ENCODE measurements at places on chromosomes 11 and 22.
A peak's percentile ranks its signal among the peaks of the same experiment; 100 is the strongest.

- no peak for DNase-seq
Observed at GRCh38 chr11:512761-513595, 5.9 kb upstream of the RNH1 start.

GRCh38 chr22:31628969-31629708 lies 32.9 kb downstream of the PISD start:
- DNase-seq = no peak

GRCh38 chr11:66510990-66511339 lies 530 bp downstream of the BBS1 start:
- no peak for DNase-seq

DNA sequence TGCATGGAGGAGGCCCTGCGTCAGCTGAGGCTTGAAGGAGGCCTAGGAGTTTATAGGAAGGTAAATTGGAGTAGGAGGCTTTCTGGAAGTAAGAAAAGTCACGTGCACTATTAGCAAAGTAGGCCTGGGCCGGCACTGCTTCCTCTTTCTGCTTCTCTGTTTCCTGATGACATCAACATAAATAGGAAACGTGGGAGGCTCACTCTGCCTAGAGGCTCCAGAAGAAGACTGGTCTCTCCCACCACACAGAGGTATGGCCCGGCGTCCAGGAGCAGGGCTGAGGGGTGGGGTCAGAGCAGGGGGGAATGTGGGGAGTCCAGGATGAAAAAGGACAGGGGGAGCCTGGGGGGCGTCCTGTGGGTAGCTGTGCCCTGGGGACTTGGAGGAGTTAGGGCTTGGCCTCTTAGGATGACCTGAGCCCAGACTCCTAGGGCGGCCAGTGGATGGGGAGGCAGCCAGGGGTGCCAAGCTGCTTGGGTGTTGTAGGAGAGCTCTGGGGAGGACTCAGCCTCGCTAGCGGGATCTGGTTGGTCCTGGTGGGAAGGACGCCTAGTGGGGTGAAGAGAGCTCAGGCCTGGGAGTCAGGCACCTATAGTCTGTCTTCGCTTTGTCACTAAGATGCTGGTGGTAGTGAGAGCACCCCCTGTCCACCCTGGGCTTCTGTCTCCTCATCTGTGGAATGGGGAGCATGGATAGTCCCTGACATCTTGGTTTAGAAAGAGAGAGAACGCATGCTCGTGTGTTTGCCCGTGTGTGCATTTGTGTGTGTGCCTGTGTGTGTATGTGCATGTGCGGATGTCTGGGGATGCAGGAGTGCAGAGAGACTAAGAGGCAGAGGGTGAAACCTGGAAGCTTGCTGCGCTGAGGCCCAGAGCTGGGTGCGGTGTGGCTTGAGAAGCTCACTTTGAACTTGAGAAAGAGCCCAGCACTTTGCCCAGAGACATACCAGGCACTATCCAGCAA lies at the start of gene CSF2RB:
Gene CSF2RB, plus strand, starts transcription at position 202 of the 963 bp plus-strand sequence. CDS start 8,580 bp downstream, outside the sequence.
- DNase-seq = no peak

DNA sequence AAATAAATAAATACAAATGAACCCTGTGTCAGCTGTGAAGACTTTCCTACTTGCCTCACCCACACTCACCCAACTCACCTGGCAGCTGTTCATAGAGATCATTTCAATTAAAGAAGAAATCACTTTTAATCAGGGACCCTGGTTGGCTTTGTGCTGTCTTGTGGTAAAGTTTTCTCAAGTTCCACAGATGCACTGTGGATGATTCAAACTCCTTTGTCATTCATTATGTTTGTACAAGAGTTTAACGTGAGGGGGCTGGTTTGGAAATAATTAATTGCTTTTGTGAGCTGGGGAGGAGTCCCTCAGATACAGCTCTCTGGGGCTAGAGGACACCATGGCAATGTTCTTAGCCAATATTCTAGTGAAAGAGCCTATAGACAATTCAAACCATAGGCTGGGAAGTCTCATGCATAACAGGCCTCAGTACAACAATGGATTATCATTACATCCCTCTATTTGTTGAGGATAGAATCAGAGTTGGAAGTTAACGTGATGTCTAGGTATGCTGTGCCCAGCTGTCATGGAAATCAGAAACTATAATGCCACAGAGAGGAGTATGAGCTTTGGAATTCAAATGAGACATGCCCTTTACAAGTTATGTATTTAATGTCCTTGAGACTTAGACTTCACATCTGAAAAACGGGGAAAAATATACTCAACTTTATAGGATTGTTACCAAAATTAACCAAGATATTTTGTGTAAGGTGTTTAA lies 698.5 kb downstream of the KCNA4 start:
- peak; percentile 91 for DNase-seq

DNA sequence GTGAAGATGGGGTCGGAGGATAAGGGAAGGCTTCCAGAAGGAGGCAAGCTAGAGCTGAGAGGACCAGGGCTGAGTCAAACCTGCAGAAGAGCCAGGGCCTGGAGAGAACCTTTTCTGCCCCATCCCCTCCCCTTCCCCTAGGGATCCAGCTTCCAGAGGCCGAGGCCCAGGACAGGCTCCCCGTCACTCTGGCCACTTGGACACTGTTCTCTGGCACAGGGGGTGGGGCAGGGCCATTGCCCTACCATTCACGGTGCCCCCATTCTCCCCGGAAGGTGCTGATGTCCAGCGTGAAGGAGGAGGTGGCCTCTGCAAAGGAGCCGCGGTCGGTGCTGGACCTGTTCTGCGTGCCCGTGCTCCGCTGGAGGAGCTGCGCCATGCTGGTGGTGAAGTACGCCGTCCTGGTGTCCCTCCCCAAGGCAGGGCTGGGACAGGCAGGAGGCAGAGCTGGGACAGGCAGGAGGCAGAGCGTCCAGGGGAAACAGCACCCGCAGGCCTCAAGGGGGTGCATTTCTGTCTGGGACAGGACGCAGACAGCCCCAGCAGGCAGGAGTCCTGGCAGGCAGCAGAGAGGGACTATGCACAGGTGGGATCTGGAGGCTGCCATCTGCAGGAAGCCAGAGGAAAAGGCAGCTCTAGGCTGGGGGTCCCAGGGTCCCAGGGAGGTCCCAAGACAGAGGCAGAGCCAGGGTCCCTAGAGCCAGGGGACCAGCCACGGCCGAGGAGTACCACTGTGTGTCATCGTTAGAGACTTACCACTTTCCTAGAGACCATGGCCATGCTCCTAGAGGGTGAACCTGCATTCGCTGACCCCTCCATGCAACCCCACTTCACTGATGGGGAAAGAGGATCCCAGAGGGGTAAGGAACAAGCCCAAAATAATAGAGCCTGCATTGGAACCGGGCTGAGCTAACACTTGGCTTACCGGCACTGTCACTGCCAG lies 25.8 kb upstream of the SLC22A12 start:
- DNase-seq = no peak

DNA sequence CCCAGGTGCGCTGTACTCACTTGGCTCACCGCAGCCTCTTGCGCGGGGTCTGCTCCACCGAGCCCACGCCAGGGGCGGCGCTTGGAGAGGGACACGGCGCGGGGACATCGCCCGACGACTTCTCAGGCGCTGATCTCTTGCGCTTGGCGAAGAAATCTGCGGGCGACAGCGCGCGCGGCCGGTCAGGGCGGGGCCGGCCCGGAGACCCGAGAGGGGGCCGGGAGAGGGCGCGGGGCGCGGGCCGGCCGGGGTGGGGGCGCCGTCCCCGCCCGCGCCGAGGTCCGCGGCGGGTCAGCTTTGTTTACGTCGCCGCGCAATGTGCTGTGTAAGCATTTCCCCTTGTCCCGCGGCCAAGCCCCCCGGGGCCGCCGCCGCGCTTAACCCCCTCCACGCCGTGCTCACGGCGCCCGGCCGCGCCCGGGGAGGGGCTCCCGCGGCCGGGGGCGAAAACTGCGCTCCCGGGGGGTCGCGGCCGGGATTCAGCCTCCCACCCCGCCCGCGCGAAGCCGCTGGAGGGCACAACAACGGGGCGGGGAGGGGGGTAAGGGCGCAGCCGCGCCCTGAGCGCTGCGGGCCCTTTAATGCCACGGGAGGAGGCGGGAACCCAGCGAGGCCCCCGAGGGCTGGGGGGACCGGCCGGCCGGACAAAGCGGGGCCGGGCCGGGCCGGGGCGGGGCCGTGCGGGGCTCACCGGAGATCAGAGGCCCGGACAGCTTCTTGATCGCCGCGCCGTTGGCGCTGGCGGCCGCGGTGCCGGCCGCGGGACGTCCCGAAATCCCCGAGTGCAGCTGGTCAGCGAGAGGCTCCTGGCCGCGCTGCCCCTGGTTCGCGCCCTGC lies 1.4 kb downstream of the CDKN1C start:
- DNase-seq = peak; percentile 55

- DNase-seq = peak; percentile 81
Observed at GRCh38 chr11:75966537-75967287, 151.7 kb downstream of the UVRAG start.

GRCh38 chr11:32870676-32871075 lies 21.9 kb upstream of the QSER1 start:
- no peak for DNase-seq

DNA sequence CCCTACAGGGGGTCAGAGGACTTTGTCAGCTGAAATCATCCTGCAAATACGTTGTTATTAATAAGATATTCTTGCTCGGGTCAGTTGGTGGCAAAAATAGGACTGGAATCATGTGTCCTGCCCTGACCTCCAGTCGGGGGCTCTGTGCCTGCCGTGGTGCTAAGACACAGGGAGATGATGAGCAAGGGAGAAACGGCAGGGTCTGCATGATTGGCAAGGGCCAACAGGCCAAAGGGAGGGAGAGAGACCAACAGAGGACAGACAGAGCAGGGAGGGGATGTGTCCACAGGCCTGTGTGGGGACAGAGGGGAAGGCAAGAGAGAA lies 10.4 kb upstream of the TSKU start:
- DNase-seq = no peak

DNA sequence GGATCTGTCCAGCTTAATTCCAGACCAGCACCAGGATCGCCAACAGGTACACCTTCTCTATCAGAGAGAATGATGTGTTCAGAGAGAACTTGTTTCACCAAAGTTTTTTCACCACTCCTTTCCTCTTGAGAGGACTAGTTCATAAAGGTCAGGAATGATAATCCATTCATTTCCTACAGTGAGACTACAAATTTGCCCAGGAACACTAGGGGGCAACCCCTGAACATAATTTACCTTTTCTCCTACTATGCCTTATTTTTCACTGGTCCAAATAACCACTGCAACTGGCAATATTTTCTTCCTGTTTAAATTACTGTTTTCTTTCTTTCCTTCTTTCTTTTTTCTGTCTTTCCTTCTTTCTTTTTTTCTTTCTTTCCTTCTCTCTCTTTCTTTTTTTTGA lies 22.5 kb downstream of the CAVIN3 start:
- DNase-seq = peak; percentile 32

GRCh38 chr22:33194529-33195077 lies 136.4 kb upstream of the SYN3 start:
- no peak for DNase-seq

DNA sequence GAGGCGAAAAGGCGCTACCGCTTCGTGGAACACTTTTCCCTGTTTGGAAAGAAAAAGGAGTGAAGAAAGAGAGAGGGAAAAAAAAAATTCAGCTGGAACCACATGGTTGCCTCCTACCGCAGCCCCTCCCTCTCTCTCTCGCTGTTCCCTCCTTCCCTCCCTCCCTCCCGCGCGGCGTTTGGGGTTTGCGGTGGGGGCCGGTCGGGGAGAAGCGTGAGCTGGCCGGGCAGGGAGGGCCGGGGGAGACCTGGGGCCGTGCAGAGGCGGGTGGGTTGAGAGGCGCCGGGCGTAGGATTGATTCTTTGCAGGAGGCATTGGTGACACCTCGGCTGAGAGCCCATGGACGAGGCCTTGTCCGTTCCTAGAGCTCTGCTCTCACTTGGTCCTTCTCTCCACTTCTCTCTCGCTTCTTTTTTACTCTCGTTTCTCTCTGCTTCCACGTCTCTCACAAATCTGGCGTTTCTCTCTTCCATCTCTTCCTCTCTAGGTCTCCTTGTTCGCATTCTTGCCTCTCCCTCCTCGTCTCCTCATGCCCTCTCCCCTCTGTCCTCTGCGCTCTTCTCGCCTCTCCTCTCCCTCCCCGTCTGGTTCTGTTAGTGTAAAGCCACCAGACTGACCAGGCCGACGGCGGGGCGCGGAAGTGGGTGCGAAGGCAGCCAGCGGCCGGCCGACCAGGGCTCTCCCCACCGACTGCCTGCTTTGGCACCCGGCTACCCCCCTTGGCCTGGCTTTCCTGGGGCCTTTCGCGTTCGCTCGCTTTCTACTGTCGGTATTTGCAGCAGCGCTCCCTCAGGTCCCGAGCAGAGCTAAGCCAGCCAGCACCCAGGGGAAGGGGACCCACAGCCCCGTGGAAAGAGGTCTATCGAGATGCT lies at the start of gene CLMP:
Gene CLMP, minus strand, starts transcription at position 61 of the 872 bp plus-strand sequence. CDS start 308 bp downstream, outside the sequence.
- peak; percentile 71 for DNase-seq

- DNase-seq = no peak
Observed at GRCh38 chr22:48853627-48854240, 973.9 kb downstream of the BRD1 start.

DNA sequence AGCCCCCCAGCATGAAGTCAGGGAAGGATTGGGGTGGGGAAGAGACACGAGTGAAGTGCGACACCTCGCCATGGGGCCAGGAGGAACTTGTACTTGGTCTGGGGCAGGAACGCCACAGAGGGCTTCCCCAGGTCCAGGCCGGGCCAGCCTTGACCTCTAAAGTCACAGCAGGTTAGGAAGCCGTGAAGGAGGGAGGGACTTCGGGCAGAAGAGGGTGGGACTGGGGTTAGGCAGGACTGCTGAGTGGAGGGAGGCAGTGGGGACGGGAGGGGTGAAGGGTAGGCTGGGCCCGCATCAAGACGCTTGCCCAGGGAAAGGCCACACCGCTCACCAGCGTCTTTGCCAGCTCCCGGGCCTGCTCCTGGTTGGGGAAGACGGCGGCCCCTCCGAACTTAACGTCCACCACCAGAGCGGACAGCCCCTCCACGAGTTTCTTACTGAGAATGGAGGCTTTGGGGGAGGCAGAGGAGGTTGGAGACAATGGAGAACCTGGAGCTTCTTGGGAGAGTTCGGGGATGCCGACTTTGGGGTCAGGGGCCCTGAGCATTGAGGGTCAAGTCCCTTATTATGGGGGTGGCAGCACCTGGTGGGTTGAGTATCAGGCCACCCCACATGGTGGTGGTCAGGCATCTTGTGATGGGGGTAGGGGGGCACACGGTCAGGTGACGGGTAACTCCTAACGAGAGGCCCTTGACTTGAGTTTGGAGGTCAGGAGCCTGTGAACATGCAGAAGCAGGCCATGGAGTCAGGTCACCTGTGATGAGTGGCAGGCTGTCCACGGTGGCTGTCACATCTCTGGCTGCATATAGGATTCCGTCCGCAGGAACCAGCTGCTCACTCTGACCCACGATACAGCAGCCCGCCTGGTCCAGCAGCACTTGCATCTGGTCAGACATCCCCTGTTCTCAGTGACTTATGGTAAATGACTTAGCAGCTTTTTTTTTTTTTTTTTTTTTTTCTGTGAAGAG lies 1.7 kb upstream of the SCO2 start:
- peak; percentile 38 for DNase-seq

DNA sequence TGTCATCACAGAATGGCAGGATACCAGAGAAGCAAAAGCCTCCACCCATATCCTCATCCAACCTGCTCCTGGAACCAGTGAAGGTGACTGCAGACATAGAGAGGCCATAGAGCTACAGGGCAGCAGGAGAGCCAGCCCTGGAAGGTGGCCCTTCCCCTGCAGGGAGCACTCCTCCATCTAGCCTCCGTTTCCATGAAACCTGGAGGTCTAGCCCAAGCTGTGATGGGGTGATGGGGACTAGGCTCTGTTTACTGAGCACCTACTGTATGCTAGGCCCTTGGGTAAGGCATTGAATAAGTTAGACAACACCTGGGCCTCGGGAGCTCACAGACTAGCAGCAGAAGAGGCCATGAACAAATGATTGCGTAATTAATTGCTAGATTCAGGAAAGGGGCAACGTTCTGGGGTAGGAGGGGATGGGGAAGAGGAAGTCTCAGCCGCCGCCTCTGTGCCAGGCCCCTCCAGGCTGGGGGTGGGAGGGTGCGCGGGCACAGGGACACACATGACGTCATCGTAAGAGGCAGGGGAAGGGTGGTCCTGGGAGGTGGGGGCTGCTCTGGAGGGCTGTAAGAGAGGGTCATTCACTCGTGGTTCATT lies 784 bp upstream of the SYNGR1 start:
- DNase-seq = no peak

- DNase-seq = peak; percentile 60
Observed at GRCh38 chr22:38706101-38706900, 557 bp downstream of the GTPBP1 start.

Measured in EH (cell line).